Mononuclear cell (primary cell): ENCODE measurements at places on chromosomes 2 and 18. TPM values are rescaled to one million over a fixed set of nuclear protein-coding genes. Genes with fewer than 3 reads are reported as not detected.

Gene MYL12A
- total RNA-seq = 475 TPM

Gene GRHL1
- total RNA-seq = 3.9 TPM

Gene TBR1
- 0.10 TPM for total RNA-seq

Gene MAPK4
- total RNA-seq = not detected

Gene EMILIN1
- total RNA-seq = 0.63 TPM

Gene IL36G
- total RNA-seq = not detected

Gene NEURL3
- 0.52 TPM for total RNA-seq

Gene ERMN
- total RNA-seq = 25.1 TPM

Gene NTSR2
- not detected for total RNA-seq

Gene VWC2L
- total RNA-seq = under 0.01 TPM

Gene NT5DC4
- total RNA-seq = not detected

Gene EFR3B
- under 0.01 TPM for total RNA-seq
